ENCODE measurements at places on chromosomes 12 and 14.
A peak's percentile ranks its signal among the peaks of the same experiment; 100 is the strongest.

DNA sequence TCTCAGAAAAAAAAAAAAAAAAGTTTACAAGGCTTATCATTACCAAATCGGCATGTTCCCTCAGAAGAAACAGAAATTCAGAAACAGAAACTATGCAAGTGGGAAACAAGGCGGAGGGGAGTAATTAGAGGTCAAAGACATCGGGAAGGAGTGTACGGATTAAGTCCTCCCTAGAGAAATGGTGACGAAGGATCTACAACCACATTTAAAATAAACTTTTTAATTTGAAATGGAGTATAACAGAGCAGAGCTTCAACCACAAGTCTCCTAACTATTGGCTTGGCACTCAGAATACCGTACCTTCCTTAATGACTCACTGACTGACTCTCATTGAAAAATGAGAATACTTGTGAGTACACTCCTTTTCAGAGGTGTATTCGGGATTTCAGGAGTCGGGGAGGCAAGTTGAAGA, 908 bp downstream of the ENTPD5 start:
- DNase-seq, result no peak

- no peak for DNase-seq
These were observed 707.5 kb upstream of the TMEM132C start for GRCh38 chr12:127559349-127560040.

DNA sequence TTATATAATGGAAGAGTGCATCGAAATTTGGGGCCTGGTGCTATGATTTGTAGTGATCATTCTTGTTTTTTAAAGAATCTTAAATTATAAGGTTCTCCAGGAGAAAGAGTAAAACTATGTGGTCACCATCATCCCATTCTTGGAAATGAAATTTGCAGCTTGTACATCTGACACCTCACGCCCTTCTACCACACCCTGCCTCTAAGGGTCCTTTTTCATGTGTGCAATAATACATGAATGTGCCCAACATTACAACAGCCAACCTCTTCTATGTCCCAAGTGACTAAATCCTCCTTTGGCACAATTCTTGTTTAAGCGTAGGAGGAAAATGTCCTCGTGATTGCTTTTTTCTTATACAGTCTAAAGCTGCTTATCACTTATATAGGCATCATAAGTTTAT, 636.5 kb upstream of the NOVA1 start:
- DNase-seq, result no peak

GRCh38 chr14:78152201-78153063, 17.7 kb upstream of the NRXN3 start:
- no peak for DNase-seq

- DNase-seq, result peak; percentile 99
These were observed 17.5 kb downstream of the IQSEC3 start for GRCh38 chr12:84056-84455.

- DNase-seq, result no peak
These were observed 5.6 kb downstream of the KRR1 start for GRCh38 chr12:75505706-75506312.

- no peak for DNase-seq
These were observed 1.2 kb downstream of the FOS start for GRCh38 chr14:75279763-75280290.

DNA sequence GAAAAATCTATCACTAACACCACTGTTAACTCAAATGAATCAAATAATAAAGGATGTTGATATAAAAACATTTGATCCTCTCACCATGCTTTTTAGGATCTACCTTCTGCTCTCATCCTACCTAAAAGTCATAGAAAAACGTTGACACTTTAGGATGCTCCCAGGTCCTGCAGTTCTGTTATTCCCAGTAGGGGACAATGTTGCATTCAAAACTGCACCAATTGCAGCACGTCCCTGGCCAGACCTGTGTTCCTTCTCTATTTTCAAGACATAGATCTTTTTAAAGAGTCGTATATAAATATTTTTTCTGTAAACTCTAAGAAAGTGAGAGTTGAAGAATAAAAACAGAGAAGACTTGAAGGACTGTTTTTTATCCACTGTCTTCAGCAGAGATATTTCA, 8.8 kb downstream of the AICDA start:
- no peak for DNase-seq

DNA sequence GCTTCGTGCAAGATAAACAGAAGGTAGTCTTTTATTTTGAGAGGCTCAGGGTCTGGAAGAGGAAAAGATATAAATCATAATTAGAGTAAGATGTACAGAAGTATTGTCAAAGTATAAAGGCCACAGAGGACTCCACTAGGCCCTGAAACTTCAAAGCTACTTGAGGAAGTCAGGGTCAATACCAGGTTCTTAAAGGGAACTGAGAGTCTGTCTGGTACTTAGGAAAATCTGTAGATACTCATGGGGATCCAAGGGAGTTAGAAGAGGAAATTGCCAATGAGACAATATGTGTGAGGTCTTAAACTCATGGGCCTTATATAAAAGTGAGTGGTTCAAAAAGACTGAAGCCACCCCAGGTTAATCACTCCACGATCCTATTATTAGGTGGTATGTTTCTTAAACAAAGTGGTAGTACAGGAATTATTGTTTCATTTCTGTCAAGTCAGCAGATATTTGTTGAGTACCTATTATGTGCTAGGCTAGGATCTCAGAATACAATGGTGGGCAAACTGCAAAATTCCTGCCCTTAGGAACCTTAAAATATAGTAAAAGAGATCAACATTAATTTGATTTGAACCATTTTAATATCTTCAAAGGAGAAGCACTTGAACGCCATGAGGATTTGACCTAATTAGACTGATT, 314.6 kb downstream of the ADAMTS20 start:
- no peak for DNase-seq

- DNase-seq, result no peak
These were observed 160.6 kb upstream of the SYT1 start for GRCh38 chr12:78703820-78704525.

- DNase-seq, result no peak
These were observed 83.9 kb upstream of the EIF5 start for GRCh38 chr14:103250181-103250580.

- no peak for DNase-seq
These were observed 235.5 kb downstream of the TMEM121 start for GRCh38 chr14:105761842-105762241.

GRCh38 chr14:74324931-74325361, 22.2 kb upstream of the ABCD4 start:
- DNase-seq, result peak; percentile 73

GRCh38 chr12:52769354-52769753, 7.8 kb downstream of the KRT76 start:
- no peak for DNase-seq

DNA sequence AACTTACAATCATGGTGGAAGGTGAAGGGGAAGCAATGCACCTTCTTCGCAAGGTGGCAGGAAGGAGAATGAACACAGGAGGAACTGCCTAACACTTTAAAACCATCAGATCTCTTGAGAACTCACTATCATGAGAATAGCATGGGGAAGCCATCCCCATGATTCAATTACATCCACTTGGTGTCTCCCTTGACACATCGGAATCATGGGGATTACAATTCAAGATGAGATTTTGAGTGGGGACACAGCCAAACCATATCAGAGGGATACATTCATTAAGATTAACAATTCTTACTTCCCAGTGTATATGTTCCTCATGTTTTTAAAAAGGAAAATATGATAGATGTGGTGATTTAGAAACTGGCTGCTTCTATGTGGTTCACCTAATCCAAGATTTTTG, 117.9 kb downstream of the PDE3A start:
- DNase-seq, result no peak

DNA sequence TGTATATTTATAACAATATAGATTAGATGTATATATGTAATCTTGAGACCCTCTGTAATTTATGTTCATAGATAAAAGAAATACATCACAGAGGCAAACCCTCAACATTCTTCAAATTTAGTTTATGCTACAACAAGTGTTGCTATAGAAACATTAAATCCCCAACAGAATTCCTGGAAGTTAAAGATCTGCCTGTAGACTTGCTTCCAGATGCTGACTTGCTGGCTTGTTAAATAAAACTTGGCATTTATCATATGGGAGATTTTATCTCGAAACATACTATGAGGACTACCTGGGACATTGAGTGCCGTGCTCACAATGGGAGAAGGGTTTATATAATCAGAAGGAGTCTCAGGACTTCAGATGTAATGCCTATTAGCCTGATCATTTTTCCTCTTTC, 136.3 kb upstream of the PLXNC1 start:
- no peak for DNase-seq

- DNase-seq, result no peak
These were observed 50.0 kb downstream of the PPFIBP1 start for GRCh38 chr12:27573972-27574371.

GRCh38 chr14:83463500-83464098, 1929.9 kb upstream of the SEL1L start:
- peak; percentile 86 for DNase-seq

DNA sequence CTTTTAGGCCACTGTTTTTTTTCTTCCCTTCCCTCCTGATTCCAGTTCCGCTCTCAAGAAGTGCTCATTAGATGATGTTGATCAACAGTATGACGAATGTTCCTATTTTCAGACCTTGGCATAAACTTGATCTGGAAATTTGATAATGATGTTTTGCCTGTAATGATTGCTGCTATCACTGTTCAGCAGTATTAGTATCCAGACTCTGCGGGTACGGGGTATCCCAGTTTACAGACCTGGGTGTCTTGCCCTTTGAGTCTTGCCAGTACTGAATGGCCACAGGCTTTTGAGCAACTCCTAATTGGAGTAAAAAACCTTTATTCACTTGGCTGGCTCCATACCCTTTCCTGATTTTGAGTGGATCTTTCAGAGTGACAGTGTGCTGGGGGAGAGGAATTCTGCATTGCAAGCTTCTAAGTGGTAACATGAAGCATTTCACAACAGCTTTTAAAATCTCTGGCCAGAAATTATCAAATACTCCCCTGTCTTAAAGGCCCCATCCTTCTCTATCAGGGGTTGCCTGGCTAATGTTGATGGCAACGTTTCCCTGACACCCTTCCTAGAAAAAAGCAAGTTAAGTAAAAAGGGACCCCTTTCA, 5.9 kb upstream of the ASB8 start:
- no peak for DNase-seq

DNA sequence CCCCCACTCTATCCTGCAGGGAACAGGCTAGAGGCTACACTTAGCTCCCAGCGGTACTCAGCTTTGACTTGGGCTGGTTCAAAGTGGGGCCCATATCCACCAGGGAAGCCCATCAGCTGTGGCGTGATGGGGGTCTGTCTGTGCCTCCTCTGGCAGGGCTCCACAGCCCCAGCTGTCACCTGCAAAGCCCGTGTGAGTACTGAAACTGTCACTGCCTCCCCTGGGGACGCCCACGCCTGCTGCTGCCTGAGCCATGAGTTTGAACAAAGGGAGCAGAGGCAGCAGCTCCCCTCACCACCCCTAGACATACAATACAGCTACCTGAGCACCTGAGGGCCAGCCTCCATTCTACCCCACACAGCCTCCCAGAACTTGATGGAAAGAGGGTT, 5.0 kb downstream of the REM2 start:
- peak; percentile 73 for DNase-seq

DNA sequence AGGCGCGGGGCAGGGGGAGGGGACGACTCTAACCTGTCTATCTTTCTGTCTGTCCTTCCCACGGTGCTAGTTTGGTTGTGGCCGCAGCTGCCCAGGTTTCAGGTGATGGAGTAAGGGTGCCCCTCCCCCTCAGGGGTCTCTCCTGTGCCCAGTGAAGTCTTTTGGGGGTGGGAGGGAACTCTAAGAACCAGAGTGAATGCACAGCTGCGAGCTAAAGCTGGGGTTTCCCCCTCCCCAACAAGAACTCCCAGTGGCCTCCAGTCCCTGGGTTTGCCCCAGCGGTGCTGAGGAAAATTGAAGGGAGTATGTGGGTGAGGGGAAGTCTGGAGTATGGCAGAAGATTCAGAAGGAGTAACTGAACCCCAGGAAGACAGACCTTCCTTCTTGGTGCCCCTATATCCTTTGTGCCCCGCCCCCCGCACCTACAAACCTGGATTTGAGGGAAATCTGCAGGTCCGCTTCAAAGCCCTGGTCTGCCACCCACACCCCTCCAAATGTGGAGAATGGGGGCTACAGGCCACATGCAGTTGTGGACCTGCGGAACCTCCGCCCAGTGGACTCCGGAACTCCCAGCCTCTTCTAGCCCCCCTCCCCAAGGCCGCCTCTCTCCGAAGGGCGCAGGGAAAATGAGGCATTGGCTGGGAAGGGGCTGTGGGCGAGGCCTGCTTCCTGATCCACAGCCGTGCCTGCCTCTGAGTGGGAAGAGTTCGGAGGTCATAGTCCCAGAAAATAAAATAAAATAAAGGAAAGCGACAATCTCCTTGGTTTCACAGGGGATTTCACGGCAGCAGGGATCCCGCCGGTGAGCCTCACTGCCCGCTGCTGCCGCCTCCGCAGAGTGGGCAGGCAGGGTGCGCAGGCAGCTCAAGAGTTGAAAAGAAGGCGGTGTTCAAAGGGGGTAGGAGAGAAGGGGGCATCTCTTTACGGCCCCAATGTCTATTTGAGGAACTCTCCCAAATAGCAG, 3.4 kb upstream of the HOXC9 start:
- no peak for DNase-seq

DNA sequence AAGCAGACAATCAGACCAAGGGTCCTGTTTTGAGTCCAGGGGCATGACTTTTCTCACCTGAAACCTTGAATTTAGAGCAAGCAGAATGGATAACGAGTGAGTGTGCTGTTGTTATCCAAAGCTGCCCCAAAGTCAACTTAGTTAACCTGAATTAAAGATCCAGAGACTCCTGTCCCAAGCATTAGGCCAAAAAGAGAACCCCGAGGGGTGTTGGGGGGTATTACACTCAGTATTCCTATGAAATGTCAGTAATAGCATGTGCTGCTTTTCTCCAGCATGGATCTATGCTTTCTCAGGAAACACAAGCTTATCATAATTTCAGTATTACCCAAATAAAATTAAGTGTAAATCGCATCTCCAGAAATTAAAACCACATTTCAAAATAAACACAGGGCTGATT, 19.0 kb downstream of the EIF4B start:
- DNase-seq, result no peak

GRCh38 chr14:99395909-99396530, 84.6 kb downstream of the SETD3 start:
- peak; percentile 80 for DNase-seq

GRCh38 chr14:104140213-104140462, 1.8 kb downstream of the KIF26A start:
- no peak for DNase-seq

- DNase-seq, result no peak
These were observed 98.8 kb downstream of the PAWR start for GRCh38 chr12:79591988-79592387.

DNA sequence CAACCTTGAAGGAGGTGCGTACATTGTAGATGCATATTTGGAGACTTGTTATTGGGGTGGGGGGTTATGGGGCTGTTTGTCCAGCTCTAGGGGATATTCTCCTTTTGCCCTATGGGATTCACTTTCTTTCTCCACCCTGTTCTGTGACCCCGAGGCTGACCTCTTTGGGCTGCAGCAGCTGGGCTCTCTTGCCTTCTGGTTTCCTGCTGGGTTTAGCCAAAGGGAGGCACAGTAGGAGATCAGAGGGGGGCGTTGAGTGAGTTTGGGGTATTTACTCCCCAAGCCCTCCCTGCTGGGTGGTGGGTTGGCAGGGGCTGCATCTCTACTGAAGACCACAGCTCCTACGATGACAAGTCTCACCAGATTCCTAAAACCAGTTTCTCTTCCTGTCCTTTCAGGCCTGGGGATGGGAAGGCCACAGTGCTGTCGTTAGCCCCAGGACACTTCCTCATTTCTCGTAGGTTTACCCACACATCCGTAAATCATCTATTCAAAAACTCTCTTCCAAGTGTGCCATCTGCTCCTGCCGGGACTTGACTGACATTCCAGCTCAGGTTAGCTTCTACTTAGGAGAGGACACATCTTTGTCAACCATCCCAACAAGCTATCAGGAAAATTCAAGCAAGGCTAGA, 127.1 kb downstream of the TMEM30B start:
- DNase-seq, result no peak

Measured in NCI-H1694 (cell line).